ENCODE measurements at places on chromosomes 2 and 18.

DNA sequence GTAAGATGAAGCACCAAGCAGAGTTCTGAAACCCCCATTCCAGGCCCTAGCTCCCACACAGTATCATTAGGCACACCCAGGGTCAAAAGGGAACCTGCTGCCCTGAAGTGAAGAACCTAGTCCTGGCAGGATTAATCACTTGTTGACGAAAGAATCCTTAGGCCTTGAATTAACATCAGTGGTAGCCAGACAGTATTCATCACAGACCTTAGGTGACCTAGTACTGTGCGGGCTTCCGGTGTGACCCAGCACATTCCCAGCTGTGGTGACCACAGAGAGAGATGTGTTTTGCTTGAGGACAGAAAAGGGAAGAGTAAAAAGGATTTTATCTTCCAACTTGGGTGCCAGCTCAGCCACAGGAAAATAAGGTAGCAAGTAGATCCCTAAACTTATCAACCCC, 1071.4 kb upstream of the FAM98A start:
- DNase-seq = no peak

GRCh38 chr2:62817348-62817747, 111.8 kb downstream of the EHBP1 start:
- no peak for DNase-seq

DNA sequence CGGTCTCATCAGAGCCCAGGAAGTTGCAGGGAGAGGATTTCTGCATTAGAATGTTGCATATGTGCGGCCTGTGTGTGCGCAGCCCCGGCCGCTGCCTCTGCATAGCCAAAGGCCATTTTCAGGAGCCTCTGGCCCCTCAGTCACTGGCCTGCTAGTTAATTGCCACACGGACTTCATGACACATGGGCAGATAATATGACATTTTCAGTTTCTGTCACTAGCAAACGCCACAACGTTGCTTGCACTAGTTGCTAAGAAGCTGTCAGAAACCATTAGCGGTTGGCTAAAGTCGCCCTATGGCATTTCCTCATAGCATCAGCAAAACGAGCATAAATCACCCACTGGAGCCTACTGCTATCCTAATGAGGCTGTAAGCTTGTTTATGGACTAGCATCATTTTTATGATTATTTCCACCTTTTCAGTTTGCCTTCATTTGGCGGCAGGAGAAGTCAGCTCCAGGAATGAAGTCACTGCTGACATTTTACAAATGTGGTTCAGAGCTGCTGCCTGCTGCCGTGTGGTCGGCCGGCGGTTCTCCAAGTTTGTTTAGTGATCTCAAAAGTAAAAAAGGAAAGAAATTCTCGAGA, 73.7 kb downstream of the MEIS1 start:
- no peak for DNase-seq

- DNase-seq = peak; percentile 44
Measured at GRCh38 chr2:178891265-178891958, 84.2 kb upstream of the TTN start.

- peak; percentile 84 for DNase-seq
Measured at GRCh38 chr2:161122772-161123530, 37.3 kb upstream of the TANK start.

Data from AG09309 (cell line).